Lower lobe of right lung (tissue), 2 donors: ENCODE measurements at places on chromosomes 16 and 17.

DNA sequence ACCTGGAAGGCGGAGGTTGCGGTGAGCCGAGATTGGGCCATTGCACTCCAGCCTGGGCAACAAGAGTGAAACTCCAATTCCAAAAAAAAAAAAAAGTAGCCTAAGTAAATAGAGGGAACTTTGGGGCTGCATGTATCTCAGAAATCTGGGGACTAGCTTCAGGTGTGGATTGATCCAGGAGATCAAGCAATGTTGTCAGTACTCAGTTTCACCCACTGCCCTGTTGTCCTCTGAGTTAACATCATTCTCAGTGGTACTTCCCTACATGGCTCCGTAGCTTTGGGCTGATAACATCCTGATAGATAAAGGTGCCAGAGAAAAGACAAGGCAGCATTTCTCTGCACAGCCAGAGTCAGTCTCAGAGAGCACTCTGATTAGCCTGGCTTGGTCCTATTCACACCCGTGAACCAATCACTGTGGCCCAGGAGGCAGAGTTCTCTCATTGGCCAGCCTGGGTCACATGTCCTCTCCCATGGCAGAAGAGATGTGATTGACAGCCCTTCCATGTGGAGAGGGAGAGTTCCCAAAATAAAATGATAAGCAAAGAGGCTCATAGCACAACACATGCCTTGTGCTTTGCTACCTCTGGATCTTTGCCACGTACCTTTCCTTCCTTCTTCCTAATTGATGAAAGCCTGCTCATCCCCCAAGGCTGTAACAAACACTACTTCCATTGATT lies 99.6 kb downstream of the ABCC1 start:
- no peak for DNase-seq

DNA sequence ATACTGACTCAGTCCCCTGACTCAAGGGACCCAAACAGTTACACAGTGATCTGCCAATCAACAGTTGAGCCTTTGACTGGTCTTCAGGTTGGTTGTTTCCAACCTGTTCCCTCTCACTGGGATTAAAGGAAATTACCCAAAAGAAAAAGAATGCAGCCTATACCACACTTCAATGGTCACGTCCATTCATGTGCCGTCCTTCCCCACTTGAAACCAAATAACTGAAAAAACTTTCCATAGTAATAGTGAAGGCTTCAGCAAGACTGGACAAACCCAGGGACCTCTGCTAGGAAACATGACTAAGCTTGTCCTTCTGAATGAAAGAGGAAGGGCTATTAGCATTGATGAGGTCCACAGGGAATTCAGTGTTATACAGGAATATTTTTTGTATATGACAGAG lies 30.6 kb downstream of the MRPS23 start:
- no peak for DNase-seq

DNA sequence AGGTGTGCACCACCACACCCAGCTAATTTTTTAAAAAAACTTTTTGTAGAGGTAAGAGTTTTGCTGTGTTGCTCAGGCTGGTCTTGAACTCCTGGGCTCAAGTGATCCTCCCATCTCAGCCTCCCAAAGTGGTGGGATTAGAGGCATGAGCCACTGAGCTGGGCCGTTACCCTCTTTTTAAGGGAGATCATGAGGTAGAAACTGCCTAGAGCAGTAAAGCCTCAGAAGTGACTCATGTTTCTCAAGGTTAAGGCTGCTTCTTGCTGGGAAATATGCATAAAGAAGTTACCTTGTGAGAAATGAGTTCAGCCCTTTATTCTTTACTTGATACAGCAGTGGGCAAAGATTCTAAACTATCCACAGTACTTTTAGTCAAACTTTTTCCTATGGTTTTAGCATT lies 38.2 kb downstream of the GRB2 start:
- DNase-seq: no peak

DNA sequence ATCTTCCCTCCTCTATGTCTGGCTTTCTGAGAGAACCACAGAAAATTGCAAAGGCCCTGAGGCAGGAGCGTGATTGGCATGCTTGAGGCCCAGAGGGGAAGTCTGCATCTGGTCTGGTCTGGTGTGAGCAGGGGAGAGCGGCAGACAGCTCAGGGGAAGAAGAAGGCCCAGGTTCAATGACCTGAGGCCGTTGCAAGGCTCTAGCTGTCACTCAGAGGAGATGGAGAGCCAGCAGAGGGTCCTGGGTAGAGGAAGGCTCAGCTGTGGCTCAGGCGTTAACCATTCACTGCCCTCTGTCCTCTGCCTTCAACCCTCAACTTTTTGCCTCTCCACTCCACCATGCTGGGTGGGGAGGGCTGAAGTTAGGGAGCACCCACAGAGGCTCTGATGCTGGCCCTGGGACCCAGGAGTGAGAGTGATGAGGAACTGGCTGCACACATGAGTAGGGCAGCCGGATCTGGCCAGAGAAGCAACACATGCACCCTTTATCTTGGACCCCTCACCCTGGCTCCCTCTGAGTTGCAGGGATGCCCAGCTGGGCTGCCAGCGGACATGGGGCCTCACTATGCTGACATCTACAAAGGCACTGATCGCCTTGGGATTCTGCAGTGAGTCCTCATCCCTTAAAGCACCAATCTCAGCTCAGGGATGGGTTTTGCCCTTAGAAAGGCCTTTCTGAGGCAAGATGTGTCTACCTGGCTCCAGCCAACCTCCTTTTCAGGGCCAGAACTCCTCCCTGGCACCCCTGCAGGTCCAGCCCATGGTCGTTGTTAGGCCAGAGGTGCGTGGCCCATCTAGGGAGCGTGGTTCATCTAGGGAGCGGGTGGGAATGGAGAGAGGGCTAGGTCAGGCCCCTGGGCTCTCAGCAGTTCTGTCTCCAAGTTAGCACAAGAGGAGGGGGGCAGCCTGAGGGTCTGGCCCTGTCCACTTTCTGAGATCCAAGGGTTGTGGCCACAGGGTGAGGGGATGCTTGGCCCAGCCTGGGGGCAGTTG lies 7.7 kb upstream of the KRTAP17-1 start:
- DNase-seq: no peak

- no peak for DNase-seq
These were observed 143.1 kb upstream of the CHMP6 start for GRCh38 chr17:80848449-80849102.

GRCh38 chr17:60135151-60135950 lies 14.4 kb upstream of the CA4 start:
- DNase-seq: peak; percentile 93

DNA sequence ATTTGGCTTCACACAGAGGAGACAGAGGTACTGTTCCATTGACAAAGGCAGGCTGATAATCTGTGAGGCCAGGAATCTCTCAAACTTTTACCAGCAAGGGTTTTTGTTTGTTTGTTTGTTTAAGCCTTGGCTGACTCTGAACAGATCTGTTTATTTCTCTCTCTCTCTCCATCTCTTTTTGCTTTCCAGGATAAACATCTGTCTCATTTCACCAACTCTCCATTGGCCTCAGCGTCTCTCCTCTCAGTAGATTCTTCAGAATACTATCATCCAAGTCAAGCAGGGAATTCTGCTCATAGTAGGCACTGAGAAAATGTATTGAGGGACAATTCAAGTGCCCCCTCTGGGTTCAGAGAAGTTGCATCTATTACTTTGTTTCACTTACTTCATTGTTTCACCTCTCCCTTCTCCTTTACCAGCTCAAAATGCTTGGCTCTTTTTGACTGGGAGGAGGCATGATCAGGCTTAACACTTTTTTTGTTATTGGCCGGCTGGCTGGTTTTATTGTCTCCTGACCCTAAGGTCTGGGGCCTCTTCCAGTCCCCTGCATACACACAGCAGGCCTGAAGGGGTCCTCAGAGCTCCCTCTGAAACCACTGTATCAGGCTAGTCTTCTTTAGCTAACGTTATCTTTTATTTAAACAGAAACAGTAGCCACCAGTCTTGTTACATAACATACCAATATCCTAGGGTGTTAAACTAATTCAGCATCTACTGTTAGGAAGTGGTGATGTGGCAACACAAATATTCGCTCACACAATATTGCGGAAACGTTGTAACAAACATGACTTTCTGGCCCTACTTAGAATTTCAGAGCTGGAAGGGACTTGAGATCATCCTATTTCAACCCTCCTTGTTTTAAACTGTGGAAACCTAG lies 2.0 kb upstream of the YPEL2 start:
- no peak for DNase-seq

- no peak for DNase-seq
These were observed 1.5 kb upstream of the CPNE7 start for GRCh38 chr16:89573826-89574680.

DNA sequence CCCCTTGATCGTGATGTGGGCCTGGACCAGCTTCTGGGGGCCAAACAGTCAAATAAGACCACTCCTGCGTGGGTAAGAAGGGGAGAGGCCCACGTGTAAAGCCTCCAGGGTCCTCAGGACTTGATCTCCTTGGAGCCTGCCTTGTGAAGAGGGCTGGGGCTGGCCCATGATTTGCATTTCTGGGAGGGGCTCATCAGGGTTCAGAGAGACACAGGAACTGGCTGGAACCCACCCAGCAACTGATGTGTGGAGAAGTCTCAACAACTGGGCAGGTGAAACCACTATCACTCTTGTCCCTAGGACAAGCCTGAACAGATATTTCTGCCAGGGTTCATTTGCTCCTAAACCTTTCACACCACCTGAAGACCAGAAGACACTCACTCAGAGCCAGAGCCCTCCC lies 214.7 kb downstream of the ZNF423 start:
- no peak for DNase-seq

DNA sequence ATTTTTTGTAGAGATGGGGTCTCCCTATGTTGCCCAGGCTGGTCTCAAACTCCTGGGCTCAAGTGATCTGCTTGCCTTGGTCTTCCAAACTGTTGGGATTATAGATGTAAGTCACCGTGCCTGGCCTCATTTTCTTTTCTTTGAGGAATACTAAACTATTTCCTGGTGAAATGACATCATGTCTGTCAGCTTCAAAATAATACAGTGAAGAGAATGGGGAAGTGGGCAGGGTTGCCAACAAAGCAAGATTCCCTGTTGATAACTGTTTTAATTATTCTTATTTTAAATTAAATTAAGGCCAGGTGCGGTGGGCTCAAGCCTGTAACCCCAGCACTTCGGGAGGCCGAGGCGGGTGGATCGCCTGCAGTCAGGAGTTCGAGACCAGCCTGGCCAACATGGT lies 21.1 kb downstream of the PIPOX start:
- DNase-seq: no peak

- peak; percentile 78 for DNase-seq
These were observed 5.7 kb downstream of the GRN start for GRCh38 chr17:44350733-44351226.

- DNase-seq: no peak
These were observed 34.5 kb upstream of the MEOX1 start for GRCh38 chr17:43695970-43696865.

DNA sequence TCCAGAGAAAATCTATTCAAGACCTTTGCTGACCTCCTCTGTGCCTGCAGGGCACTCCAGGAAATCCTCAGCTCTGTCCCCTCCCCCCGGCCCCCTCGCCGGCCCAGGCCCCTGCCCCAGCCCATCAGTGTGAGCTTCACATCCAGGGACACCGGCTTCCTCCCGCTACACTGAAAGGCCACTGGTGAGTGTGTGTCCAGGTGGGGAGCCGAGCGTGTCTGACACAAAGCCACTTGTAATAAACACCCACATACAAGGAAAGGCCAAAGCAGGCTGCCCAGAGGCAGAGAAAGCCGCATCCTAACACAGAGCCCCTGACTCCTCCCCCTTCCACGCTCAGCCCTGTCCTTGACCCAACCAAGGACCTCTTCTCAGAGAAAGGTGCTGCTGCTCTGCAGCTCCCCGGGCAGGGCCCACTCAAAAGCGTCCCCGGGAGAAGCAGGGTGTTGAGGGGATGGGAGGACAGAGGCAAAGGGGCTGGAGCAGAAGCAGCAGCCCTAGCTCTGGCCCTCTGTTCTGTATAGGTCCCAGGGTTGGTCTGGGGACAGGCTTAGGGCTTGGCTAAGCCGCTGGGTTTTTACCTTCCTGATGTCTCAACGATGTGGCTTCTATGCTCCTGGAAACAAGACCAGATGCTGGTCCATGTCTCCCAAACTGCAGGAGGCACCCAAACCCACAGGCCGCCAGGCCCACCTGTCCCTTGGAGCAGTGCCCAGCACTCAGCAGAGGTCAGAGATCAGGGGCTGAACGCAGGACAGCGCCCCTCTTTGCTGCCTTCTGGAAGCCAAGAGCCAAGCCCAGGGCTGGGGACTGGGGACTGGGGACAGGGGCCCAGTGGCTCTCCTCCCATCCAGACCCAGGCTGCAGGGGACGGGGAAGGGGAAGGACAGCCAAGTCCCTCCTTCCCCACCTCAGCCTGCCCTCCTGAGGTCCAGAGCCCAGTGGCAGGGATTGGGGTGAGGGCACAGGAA lies 15.3 kb downstream of the MNT start:
- DNase-seq: no peak

DNA sequence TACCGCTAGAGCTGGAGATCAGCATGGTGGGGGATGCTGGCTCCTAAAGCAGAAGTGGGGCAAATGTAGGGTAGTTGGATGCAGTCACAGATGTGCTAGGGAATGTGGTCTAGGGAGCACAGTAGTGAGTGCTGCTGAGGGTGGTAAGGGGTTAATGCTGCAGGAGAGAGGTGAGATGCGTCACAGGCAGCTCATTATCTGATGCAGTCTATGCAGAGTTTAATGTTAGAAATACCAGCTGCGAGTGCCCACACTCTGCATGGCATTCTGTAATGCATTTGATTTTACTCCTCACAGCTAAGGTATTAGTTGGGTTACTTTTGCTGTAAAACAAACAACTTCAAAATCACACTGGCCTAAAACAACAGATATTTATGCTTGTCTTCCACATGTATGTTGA lies 491.3 kb upstream of the HSBP1 start:
- no peak for DNase-seq

- DNase-seq: peak; percentile 25
These were observed 103.1 kb upstream of the CHMP6 start for GRCh38 chr17:80888276-80889160.

DNA sequence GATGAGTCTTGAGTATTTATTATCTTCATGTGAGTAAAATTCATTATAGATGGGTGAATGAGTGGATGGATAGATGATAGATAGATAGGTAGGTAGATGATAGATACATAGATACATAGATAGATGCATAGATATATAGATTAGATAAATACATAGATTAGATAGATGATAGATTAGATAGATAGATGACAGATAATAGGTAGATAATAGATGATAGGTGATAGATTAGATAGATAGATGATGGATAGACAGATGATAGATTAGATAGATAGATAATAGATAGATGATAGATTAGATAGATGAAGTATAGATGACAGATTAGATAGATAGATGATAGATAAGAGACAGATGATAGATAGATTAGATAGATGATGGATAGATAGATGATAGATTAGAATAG lies 21.8 kb upstream of the WFIKKN2 start:
- DNase-seq: no peak

DNA sequence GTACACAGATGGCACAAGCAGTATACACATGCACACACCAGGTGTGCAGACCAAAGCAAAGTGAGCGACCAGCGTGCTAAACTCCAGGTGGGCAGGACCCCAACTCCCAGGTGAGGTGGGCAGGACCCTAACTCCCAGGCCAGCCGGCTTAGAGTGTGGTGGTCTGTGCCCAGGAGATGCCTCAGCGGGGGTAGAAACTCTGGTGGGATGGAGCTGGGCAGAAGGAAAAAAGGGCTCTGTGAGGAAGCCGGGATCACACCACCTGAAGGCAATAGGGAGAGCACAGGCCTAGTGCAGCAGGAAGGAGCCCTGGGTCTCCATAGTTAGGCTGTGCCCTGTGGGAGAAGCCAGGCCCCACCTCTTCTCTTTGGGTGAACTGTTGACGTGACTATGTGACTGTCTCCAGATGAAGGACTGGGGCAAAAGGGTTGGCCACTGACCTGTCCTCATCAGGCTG lies 1.6 kb upstream of the FOXJ1 start:
- no peak for DNase-seq

GRCh38 chr17:74645010-74645409 lies 21.5 kb upstream of the CD300E start:
- DNase-seq: no peak
